PC-3 (cell line): ENCODE measurements at places on chromosomes 12 and 14. TPM values are rescaled to one million over a fixed set of nuclear protein-coding genes. Genes with fewer than 3 reads are reported as not detected.

DNA sequence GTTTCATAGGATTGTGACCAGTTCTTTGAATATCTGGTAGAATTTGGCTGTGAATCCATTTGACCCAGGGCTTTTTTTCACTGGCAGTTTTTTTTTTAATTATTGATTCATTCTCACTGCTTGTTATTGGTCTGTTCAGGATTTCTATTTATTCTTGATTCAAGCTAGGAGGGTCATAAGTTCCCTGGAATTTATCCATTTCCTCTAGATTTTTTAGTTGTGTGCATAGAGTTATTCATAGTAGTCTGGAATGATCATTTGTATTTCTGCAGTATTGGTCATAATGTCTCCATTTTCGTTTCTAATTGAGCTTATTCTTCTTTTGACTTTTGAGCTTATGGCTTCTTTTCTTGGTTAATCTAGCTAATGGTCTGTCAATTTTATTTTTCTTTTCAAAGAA, 291.6 kb downstream of the AKAP6 start:
- peak; percentile 43 for DNase-seq

DNA sequence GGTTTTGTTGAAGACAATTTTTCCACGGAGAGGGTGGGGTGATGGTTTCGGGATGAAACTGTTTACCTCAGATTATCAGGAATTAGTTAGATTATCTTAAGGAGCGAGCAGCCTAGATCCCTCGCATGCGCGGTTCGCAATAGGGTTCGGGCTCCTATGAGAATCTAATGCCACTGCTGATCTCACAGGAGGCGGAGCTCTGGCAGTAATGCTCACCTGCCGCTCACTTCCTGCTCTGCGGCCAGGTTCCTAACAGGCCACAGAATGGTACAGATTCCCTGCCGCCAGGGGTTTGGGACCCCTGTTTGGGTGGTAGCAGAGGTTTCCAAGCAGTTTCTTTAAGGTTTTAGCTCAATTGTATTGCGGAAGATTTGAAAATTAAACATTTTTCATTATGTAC, 439.8 kb upstream of the OR4E1 start:
- no peak for DNase-seq

- DNase-seq, result no peak
Measured at GRCh38 chr12:102879-103168, 36.3 kb downstream of the IQSEC3 start.

GRCh38 chr14:96267336-96267735, 11.3 kb downstream of the BDKRB1 start:
- DNase-seq, result no peak

The KERA gene
- total RNA-seq, result not detected in 2 replicates
